AG04449 (cell line): ENCODE measurements at places on chromosomes 1 and 21.

- DNase-seq = no peak
Measured at GRCh38 chr1:8493916-8494540, 176.1 kb downstream of the SLC45A1 start.

- DNase-seq = no peak
Measured at GRCh38 chr1:172530000-172530399, 3.0 kb upstream of the SUCO start.

DNA sequence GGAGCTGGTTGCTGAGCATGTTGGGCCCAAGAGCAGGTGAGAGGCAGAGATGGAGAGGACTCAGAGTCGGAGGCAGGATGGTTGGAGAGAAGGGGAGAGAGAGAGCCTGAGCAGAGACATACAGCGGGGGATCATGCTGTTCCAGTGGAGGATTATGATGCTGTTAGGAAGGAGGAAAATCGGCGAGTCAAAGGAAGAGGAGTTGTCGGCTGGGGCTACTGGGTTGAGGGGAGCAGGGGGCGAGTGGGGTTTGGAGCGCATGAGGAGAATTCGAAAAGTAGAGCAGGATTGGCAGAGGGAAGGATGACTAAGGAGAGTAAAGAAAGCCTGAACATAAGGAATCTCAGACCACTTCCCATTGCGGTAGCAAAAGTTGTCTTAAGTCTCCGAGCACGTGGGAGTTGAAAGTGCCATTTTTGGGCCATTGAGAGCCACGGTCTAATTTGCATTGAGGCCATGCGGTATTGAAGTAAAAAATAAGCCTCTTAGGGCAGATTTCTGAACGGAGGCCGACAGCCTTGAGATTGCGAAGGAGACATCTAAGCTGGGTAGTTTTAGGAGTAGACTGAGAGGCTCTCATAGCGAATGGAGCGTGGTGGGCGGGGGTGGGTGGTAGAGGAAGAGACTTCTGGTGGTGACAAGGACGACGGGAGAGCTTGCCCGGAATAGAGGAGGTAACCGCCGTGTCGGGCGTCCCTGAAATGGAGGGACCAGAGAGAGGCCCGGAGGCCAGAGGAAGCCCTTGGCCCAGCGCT, 140.4 kb upstream of the ETV3 start:
- DNase-seq = no peak

GRCh38 chr1:27655151-27655937, 16.6 kb downstream of the IFI6 start:
- DNase-seq = no peak

DNA sequence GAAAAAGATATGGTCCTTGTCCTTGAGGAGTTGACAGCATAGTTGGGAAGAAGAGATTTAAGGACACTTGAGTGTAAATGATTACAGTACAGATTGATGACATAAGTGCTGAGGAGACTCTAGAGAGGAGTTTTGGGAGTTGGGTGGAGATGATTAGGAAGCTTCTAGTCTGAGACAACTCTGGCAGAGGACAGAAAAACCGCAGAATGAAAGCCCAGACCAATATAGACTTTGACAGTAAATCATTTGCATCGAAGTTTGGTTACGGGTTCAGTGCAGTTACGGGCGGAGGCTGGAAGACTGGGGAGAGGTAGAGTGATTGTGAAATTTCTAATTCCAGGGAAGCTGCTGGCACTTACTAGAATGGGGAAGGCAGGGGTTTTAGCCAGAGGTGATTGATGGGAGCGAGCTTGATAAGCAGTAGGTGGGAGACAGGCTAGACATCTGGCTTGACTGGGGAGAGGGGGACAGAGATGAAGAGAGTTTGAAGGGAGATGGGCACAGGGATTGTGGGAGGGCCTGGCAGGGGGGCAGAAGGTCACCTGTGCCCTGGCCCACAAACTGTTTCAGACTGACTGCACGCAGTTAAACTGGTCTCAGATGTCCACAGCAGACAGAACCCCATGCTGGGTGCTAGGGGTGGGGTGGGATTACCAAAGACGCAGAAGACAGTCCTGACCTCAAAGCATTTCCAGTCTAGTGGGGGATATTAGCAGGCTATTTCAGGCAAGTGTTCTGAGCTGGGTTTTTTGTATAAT, 20.1 kb downstream of the SH2D2A start:
- DNase-seq = no peak
